ENCODE measurements at places on chromosomes 2 and 18.
A peak's percentile ranks its signal among the peaks of the same experiment; 100 is the strongest.

- no peak for DNase-seq
Measured at GRCh38 chr2:241390301-241391206, 34.5 kb downstream of the FARP2 start.

DNA sequence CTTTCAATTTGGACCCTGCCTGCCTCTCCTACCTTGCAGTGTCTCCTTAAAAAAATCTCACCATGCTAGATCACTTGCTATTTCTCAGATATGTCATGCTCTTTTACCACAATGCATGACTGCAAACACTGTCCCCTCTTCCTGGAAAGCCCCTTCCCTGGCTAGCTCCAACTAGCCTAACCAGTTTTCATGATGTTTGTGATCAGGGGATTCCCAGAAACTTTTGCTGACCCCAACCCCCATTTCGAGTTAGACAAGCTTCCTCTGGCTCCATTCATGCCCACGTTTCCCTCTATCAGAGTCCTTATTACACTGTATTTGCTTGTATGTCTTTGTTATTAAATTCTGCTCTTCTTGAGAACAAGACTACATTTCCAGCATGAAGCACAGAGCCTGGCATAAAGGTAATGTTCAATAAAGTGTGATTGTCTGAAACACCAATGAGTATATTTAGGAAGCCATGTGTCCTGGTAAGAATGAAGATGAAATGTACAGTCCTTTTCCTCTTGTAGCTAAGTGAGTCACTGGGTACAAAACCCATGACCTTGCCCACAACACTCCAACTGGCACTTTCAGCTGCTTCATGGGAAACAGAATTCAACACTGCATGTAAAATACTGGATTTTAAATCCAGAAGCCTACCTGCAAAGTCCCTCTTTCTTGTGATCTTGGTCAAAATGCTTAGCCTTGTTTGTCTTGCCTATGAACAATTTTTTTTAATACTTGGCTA lies 62.0 kb upstream of the ATL2 start:
- no peak for DNase-seq

GRCh38 chr18:69399253-69399652 lies 1.4 kb upstream of the DOK6 start:
- DNase-seq = no peak

DNA sequence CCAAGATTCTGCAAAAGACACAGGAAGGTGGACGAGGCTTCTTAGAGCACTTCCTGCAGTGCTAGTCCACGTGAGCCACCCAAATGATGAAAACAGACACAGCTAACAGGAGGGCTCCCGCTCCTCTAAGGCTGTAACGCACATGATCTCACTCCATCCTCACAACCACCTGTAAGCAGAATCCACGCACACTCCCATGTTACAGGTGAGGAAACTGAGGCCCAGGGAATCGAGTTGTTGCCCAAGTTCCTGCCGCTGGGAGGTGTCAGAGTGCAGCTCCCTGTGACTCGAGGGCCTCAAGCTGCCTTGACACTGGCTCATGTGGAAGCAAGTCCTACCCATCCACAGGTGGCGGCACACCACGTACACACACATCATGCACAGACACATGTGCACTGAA lies 4.4 kb downstream of the DNMT3A start:
- no peak for DNase-seq

DNA sequence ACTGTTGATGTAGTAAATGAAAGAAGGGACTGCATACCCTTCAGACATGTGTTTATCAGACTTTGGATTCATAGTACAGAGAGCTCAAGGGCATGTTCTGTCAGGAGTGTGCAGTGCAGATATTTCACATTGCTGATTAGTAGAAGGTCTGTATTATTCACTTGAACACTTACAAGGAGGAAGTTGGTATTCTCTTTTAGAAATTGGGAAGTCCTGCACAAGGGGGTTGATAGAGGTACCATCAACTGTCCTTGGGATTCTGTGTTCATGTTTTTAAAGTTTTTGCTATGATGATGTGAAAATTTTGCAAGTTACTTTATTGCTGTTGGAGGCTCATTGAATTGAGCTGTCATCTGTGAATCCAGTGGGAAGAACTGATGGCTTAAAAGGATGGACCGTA lies 6.7 kb downstream of the PSMD1 start:
- no peak for DNase-seq

DNA sequence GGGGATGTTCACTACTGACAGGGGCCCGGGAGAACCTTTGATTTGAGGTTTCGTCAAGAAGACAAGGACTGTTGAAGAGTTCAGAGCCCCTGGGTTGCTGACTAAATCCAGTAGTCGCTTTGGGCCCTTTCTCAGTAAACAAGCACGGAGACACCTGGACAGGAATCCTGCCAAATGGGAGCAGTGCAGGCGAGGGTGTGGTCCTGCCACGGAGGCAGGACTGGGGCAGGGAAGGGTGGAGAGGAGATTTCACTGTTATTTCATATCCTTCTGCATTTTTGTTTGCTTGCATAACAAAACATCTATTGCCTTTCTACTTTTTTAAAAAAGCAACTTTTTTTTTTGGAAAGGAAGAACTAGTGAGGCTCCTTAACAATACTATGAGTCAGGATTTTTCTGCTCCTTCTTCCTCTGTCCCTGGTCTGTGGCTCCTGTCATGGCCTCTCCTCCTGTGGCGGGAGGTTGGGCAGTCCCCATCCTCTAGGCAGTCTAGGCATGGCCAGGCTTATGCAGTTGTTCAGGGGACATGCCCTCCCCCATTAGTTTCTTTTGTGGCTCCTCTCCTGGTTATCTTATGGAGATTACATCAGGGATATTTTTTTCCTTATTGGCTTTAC lies 57.7 kb downstream of the ARHGEF4 start:
- no peak for DNase-seq

DNA sequence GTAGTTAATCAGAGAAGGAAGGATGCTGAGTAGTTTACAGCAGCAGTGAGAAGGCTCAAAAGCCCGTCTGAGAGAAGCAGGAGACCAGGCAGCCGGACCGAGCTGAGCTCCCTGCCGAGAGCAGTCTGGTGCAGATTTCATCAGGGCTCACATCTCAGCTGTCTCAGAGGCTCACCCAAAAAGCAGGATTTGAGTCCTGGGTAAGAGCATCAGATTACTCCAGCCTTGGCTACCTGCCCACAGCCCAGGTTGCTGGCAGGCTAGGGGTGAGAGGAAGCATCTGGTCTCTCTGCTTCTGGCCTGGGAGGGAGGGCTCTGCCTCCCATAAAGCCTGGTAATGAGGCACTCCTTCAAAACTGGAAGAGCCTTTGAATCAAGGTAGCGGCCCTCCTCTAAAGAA lies 140.5 kb downstream of the ST6GAL2 start:
- no peak for DNase-seq

DNA sequence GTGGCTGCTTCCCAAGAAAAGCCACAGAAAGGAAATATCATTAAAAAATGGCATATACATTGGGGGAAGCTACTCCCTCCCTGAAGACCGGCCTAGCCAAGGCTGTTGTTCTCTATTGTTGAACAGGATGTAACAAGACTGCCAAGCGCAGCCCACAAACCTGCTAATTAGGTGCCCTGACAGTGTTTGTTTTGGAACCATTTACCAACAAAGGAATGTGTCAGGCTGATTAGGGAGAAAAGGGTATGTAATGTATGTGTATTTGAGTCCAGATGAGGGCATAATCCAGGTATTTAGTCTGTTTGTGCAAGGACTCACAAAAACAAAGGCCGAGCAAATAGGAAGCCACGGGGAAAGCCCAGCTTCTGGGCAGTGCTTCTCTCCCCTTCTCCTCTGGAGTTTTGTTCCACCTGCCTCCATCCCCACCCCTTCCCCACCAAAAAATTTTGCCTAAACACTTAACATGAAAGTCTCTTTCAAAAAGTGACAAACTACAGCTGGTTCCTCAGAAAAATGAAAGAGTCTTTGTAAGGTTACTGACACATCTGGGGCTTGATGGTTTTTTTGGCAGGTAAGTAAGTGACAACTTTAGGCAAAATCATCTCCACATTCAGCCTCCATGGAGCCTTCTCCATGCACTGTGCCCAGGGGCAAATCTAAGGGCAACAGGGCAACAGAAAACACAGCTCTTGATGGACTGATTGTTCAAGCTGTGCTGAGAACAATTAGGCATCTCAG lies 78.3 kb upstream of the FZD5 start:
- peak; percentile 82 for DNase-seq

GRCh38 chr2:101758001-101758400 lies 60.5 kb downstream of the MAP4K4 start:
- no peak for DNase-seq

DNA sequence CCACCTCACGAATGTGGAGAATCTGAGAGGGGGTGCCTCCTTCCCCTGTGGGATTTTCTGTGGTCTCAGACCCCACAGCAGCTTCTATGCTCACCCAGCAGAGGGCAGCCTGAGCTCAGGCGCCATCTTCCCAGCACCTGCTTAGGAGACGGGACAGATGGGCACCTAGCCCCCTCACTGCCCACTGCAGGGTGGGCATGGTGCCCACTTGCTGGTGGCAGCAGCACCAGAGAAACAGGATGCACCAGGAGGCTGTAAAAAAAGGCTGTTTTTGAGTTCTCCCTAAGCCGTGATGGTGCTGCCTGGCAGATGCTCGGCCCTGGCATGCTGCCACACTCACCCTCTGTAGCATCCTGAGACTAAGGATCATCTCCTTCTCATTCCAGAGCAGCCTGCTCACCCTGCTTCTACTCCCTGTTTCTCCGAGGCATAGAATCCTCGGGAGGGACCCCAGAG lies 19.1 kb upstream of the SLC20A1 start:
- peak; percentile 81 for DNase-seq

DNA sequence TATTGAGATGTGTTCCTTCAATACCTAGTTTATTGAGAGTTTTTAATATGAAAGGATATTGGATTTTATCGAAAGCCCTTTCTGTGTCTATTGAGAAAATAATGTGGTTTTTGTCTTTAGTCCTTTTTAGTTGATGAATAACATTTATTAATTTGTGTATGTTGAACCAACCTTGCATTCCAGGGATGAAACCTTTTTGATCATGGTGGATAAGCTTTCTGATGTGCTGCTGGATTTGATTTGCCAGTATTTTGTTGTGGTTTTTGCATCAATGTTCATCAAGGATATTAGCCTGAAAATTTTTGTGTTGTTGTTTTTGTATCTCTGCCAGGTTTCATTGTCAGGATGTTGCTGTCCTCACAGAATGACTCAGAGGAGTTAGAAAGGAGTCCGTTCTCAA lies 1710.4 kb downstream of the SUCLG1 start:
- DNase-seq = no peak

- peak; percentile 82 for DNase-seq
Measured at GRCh38 chr2:238582159-238582558, 155.4 kb downstream of the ASB1 start.

DNA sequence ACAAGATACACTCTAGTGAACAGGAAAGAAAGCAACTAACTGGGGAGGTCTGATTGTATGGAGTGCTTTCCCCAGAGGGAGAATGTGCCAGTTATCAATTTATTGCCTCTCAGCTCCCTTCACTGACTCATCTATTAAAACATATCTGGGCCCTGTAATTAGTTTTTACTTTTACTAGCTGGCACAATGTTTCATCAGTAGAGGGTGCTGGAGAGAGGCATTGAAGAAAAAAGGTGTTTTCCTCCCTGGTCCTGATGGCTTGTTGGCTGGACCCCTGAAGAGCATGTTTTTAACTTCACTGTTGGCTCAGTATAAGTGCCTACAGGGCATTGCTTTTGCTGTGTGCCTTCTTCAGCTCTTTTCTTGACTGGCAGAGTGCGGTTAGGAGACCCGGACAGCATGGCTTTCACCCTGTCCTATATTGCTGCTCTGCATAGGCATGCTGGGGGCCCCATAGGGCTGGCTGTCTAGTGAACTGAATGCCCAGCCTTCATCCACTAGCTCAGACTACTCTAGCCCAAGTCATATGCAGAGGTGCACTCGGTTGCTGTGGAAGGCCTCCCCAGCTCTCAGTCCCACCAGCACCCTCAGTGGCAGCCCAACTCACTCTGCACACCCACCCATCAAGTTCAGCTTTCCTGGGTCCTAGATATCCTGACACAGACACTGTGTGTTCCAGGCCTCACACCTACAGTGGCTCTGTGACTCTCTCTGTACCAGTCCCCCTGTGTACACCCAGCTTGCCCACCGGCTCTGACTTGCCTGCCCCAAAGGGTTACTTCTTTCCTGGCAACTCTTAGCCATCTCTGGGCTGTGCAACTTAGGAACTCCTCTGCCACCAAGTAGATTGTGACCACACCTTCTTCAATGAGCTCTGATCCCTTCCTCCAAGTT lies 62.3 kb upstream of the ACYP2 start:
- no peak for DNase-seq

Measured in astrocyte of the spinal cord (primary cell).